ENCODE measurements at places on chromosomes 12 and 14.

DNA sequence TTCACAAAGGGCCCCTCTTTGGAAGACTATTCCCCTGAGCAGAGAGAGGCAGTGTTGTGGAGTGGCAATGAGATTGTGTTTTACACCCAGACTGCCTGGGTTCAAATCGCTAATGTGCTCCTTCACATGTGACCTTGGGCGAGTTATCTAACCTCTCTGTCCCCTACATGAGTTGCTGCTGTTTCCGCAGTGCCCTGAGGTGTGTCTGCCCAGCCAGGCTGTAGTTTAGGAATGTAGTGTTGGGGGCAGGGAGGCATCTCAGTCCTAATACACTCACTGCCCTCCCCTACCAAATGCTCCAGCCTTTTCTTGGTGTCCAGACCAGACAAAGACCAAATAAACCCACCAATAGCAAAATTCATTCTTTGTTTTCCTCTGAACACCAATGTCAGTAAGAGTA lies 78.6 kb downstream of the SLC24A4 start:
- no peak for DNase-seq

DNA sequence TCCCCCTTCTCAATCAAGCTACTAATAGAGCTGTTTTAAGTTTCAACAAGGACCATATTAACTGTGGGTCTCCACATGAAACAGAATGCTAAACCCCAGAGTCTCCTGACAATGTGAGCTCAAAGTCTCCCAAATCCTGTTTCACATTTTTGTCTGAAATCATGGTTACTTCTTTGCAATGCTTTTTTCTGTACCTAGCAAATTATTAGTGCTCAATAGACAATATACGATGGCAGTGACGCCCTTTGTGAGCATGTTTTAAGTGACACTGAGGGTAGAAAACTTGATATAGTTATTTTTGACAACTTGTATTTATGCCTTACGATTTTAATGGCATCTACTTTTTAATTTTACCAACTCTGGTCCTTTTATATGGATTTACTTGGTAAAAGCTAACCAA lies 85.4 kb upstream of the SOX5 start:
- DNase-seq, result no peak

DNA sequence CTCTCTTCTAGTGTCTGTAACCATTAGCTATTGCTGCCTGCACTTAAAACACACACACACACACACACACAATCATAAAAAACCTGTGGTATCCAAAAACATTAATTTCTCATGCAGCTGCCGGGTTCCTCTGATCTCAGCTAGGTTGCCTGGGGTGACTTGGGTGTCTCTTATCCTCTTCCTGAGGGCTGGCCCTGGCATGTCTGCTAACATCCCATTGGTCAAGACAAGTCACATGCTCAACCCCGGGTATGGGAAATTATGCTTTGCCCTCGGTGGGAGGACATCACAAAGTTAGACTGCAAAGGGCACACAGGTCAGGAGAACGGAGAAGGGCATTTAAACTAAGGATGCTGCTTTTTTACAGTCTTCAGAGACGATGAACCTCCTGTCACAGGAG lies 55.7 kb downstream of the TRPV4 start:
- DNase-seq, result no peak

DNA sequence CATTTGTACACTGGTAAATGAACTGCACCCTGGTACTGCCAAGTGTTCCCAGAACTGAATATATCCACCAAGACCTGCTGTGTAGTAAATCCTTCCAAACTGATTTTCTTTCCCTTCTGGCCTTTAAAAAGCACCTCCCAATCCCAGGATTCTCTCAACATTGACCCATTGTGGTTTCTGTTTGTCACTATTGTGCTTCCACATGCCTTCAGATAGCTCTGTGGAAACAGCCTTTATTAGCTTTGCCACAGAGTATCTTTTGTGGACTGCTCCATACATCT lies 949 bp upstream of the KIF21A start:
- DNase-seq, result no peak

DNA sequence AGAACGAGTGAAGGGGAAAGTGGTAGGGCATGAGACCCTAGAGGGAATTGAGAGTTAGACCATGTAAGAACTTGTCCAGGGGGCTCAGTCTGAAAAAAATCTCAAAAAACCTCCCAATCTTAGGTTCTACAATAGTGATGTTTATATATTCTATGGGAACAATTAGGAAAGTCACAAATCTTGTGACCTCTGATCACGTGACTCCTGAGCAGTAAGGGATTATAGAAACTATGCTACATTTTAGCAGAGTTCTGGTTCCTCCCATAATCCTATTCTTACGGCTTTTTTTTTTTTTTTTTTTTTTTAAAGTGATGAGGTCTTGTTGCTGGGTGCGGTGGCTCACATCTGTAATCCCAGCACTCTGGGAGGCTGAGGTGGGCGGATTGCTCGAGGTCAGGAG lies 5.8 kb downstream of the ADCK1 start:
- DNase-seq, result no peak

DNA sequence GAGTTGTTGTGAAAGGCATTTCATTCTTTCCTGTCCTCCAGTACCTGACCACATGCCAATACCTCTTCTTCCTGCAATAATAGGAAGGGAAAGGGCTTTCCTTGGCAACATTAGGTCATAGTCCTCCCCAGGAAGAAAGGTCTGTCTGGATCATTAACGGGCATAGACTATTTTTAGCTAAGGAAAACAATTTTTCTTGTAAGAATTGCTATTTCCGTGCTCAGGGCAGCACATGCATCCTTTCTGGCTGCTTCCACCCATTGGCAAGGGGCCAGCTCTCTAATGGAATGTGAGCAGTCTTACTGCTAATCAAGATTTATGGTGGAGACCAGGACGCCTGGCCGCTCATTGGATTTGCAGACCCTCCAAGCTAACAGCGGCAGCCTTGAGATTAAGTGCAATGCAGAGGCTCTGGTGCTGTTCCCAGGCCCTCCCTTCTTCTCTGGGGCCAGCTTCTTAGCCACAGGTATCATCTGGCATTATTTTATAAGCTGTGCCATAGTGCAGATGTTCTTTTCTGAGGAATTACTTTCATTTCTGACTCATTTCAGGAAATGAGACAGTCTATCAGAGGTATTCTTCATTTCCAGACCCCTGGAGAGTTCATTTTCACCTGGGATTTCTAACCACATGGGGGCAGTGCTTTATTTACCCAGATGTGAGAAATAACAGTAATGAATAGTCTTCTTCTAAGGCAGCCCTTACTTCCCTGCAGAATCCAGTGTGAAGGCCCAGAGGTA lies 52.9 kb downstream of the ANO6 start:
- no peak for DNase-seq

DNA sequence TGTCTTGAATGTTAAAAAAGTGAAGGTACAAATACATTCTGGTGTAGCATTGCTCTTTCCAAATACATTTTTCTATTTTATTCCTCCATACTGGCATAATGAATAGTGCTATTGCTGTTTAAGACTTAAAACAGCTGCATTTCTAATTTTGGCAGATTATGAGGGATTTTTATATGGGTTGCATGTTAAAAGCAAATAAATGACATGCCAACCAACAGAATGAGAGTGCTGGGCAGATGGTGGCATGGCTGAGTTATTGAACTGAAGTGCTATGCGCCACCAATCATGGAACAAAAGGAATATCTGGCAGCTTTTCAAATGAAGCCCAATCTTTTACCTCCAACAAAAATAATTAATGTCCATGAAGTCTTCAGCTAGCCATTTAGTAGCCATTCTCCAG lies 215.0 kb downstream of the PRKD1 start:
- DNase-seq, result no peak

DNA sequence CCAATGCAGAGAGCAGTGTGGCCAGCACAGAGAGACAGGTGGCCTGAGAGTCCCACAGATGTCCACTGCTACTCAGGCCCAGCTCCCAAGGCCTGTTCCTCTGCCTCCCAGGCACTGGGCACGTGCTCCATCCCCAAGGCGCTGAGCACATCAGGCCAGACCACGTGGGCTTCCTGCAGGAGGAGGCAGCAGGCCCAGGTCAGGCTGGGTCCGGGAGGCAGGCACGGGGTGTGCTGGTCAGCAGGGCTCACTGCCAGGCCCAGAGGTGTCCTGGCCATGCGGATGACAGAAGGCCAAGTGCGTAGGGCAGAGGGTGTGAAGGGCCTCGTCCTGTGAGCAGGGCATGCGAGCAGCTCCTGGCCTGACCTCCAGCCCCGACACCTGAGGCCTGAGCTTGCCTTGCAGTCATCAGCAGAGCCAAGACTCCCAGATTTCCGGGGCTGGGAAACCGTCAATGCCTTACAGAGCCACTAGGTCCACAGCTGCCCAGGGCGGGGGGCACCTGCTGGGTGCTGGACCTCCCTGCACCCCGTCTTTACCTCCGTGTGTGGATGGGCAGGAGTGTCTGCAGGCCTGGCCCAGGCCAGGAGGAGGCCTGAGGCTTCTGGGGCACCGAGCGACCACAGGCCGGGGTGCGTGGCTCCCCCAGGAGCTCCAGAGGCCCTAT lies 14.9 kb downstream of the TRMT61A start:
- DNase-seq, result no peak

DNA sequence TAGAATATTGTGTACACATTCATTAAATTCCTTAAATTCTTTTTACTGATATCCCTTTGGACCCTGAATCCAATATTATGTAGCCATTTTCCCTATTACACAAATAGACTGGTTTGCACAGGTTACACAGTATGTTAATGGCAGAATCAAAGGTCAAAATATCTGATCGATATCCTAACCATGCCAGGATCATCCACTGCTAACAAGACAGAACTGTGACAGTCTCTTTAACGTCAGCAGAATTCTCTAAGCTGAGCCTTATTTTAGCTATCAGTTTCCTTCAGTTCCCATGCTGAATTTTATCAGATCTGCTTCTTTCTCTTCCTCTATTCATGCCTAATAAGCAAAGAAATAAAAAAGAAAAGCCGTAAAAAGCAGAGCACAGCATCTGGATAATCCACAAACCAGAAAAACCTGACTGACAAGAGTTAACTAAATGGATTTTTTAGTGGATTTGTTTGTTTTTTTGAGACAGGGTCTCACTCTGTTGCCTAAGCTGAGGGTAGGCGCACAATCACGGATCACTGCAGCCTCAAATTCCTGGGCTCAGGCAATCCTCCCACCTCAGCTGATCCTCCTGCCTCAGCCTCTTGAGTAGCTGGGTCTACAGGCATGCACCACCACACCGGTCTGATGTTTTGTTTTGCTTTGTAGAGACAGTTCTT lies 130.4 kb downstream of the PAWR start:
- no peak for DNase-seq

DNA sequence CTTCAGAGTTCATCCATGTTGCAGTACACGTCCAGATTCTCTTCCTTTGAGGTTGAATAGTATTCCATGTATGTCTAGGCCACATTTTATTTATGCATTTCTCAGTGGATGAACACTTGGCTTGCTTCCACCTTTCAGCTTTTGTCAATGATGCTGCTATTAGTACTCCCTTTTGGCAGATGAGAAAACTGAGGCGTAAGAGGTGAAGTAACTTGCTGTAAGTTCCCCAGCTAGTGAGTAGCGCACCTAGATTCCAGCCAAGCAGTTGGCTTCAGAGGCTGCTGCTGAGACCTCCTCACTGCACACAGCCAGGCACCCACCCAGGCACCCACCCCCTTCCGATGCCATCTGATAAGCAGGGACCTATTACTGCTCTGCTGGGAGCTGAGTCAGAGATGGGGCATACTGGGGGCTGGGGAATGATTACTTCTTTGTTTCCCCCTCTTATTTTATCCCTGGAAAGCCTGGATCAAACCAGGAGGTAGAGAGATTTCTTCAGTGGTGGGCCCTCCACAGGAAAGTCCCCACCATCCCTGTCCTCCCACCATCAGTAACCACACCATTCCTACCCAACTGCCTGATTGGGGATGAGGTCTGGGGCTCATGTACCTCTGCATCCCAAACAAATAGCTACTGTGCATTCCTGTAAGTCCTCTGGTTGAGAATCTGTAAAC lies 234.6 kb downstream of the PCNX1 start:
- no peak for DNase-seq

DNA sequence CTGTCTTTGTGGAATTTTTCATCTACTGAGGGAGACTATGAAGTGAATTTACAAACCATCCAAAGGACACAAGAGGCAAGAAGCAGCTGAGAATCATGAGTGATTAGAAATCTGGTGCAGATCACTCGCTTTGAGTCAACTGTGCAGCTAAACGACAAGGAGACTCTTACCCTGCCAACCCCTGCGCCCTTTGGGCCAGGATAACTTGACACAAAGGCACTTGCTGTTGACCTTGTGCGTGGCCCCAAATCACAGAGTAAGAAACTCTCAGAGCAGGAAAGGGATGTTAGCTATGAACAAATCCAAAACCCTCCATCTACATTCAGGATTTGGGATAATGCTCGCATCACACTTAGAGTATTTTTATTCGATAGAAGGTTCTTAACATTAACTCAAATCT lies 11.5 kb upstream of the PARP11 start:
- DNase-seq, result no peak

GRCh38 chr14:24280797-24281460 lies 9.5 kb upstream of the RABGGTA start:
- no peak for DNase-seq

DNA sequence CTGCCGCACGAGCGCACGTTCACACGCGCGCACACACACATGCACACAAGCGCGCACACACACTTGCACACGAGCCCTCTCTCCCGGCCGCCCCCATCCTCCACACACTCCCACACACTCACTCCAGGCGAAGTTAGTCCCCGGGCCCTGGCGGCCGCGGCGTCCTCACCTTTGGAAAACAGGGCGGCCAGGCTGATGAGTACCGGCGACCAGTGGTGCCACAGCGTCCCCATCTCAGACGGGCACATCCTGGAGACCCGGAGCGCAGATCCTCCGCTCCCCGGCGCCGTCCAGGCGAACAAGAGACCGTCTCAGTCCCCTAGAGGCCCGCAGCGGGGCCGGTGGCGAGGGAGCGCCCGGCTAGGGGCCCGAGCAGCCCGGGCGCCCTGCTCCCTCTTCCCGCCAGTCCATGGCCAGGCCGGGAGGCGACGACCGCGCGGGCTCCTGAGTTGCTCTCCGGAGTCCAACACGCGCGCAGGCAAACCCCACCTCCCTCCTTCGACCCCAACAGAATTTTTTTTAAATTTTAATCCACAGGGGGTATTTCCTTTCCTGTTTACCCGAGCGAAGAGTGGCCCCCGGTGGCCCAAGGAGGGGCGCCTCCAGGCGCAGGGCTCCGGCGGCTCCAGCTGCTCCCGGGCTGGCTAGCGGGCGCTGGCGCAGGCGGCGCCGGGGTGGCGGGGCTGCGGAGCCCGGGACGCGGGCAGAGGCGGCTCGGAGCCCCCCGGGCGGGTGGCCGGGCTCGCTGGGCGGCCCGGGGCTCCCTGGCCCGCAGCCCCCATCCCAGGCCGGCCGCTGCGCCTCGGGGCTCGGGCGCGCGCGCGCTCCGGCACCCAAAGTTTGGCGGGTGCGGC lies 506 bp downstream of the TMEM132D start:
- no peak for DNase-seq

All from activated CD8-positive, alpha-beta memory T cell treated with anti-CD3 and anti-CD28 coated beads, Interleukin-2, amount 50 U/mL, for 4 hours (primary cell).